ENCODE measurements at places on chromosomes 4 and X. TPM values are rescaled to one million over a fixed set of nuclear protein-coding genes. Genes with fewer than 3 reads are reported as not detected.

GRCh38 chrX:45571453-45571852, 370.8 kb upstream of the DIPK2B start:
- H3K27ac ChIP-seq = no peak overlapping the region
- H3K36me3 ChIP-seq = no peaks in the 10 kb centered on the region
- DNase-seq = no peak
- no peaks in the 10 kb centered on the region for H3K4me1 ChIP-seq
- H3K4me3 ChIP-seq = no peak overlapping the region
- no peaks in the 10 kb centered on the region for H3K27me3 ChIP-seq

DNA sequence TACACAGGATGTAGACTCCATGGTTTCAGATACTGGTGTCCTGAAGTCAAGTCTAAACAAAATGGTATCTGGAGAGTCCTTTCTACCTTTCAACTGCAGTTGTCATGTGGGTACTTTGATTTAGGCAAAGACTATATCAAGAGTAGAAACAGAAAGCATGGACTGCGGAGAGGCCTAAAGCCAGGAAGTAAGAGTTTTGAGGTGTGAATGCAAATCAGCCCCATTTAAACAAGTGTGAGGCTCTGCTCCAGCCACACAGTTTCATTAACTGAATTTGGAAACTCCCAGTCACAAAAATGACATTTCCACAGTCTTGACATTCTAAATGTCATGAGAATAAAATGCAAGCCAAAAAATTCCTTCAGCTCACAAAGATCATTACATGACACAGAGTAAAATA, 87.2 kb upstream of the MCF2 start:
- no peaks in the 10 kb centered on the region for H3K27me3 ChIP-seq
- H3K27ac ChIP-seq = no peak overlapping the region
- H3K4me3 ChIP-seq = no peak overlapping the region
- H3K4me1 ChIP-seq = no peaks in the 10 kb centered on the region
- no peak for DNase-seq

DNA sequence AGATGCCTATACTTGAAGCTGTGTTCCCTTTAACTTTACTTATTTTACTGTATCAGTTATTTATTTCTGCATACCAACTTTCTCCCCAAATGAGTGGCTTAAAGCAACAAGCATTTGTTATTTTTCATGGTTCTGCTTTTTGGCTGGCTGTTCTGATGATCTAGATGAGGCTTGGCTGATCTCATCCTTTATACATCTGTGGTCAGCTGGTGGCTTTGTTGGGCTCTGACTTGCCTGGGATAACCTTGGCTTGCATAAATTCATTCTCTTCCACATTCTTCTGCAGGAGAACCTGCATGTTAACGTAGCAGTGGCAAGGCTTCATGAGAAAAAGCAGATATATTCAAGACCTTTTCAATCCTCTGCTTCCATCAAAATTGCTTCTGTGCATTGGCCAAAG, 1317.6 kb downstream of the ADGRL3 start:
- H3K4me3 ChIP-seq = no peak overlapping the region
- no peaks in the 10 kb centered on the region for H3K4me1 ChIP-seq
- no peak for DNase-seq
- no peak overlapping the region for H3K27ac ChIP-seq
- H3K27me3 ChIP-seq = no peaks in the 10 kb centered on the region

Gene VEGFC
- 5.8 TPM for total RNA-seq

Gene UCP1
- total RNA-seq = not detected

GRCh38 chr4:148254621-148255343, 187.4 kb downstream of the NR3C2 start:
- peaks cover 2% of the 10 kb centered on the region for H3K4me1 ChIP-seq
- H3K36me3 ChIP-seq = no peaks in the 10 kb centered on the region
- H3K27ac ChIP-seq = no peak overlapping the region
- DNase-seq = no peak
- H3K4me3 ChIP-seq = no peak overlapping the region

DNA sequence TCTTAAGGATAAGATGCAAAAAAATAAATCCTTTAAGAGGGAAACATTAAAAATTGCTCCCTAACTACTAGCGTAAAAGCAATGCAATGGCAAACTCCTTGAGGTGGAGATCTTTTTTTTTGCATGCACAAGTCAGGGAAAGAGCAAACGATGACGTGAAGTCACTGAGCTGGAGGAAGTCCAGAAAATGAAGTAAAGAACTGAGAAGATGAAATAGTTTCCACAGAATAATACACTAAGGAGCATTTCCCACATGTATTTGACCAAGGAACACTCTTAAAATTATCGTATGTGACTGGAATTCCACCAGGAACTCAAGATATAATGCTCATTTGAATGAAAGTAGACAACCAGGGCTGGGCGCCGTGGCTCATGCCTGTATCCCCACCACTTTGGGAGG, 21.0 kb upstream of the DOCK11 start:
- no peaks in the 10 kb centered on the region for H3K27me3 ChIP-seq
- H3K4me1 ChIP-seq = no peaks in the 10 kb centered on the region
- no peaks in the 10 kb centered on the region for H3K36me3 ChIP-seq
- no peak overlapping the region for H3K4me3 ChIP-seq

Measured in suprapubic skin (tissue), 4 donors.